ENCODE measurements at places on chromosomes 1 and 21.

DNA sequence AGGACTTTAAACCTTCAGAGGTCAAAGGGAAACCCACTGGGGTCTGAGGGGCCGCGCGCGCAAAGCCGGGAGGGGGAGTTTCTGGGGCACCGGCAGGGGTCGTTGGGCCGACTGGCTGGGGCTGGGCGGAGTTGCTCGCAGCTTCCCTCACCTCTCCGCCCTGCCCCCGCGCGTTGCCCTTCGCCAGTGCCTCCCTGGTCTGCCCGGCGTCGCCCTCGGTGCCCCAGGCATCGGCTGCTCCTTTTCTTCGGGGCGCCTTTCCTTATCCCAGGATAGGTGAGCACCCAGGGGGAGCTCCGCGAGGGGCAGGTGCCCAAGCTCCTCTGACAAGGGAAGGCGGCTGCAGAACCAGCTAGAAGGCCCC, 390 bp upstream of the NGF start:
- no peak for DNase-seq

GRCh38 chr1:232853994-232854797, 49.0 kb downstream of the MAP10 start:
- no peak for DNase-seq

DNA sequence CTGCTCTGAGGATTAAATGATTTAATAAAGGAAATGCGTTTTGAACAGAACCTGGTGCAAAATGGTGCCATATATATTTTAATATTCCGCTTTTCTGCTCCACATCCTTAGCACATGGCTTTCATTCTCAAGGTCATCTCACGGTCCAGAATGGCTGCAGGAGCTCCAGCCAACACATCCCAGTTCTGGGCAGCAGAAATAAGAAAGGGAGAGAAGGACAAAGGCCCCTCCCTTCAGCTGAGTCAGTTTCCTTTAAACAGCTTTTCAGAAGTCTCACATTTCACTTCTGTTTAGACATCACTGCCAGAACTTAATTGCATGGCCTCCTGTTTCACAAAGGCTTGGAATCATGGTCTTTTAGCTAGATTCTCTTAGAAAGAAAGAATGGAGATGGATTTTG, 75.2 kb upstream of the LRRN2 start:
- no peak for DNase-seq

DNA sequence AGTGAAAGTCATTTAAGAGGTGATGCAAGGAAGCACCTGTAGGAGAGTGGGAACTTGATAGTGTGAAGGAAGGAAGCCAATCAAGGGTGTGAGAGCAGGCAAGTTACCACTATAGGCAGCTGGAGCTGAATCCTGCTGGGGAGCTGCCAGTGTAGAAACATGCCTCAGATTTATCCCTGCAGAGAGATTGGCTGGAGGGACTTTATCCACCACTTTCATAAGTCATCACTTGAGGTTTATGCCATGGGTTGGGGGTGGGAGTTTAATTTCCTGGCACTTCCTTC, 443.6 kb downstream of the PLPP3 start:
- DNase-seq = no peak

DNA sequence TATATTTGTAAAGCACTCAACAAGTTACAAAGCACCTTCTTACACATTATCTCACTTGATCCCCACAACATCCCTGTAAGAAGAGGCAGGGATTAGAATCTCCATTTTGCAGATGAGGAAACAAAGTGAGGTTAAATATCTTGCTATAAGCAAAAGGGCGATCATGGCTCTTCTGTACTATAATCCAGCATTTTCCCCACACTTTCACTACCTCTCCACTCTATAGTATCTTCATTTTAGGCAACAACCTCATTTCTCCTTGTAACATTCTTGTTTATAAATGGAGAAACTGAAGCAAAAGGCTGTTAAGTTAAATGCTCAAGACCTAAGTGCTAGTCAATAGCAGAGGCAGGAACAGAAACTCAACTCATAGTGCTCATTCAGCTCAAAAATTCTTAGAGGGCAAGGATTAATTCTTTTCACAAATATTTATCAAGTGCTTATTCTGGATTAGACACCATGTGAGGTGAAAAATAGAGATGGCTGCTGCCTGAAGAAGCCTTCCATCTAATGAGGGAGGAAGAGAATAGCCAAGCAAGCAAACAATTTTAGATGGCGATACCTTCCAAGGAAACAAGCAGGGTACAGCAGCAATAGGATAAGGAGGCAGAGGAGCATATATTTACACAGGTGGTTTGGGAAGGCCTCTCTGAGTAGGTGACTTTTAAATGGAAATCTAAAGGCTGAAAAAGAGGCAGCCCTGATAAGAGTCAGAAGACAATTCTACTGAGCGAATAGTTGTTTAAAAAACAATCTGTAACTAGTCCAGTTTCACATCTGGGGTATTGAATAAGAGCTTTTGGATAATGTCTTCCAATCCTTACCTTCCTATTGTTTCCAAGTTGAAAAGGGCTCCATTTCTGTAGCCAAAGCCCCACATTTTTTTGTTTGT, 3.5 kb downstream of the ERRFI1 start:
- no peak for DNase-seq

- no peak for DNase-seq
These were observed 28.8 kb upstream of the SLC19A1 start for GRCh38 chr21:45570826-45571601.

DNA sequence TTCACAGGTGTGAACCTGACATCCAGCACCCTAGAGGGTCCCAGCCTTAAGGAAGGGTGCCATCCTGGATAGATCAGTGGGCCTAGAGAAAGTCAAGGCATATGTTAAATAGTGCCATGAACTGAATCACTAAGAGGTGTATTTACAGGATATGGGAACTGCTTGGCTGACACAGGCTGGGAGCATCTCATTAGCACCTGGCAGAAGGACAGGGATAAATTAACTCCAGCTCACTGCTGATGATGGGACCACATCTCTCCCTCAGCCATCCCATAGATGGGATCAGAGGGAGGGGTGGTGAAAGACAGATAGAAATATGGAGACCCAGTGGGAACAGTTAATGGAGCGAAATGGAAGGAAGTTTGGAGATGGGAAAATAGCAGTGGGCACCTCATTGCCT, 122.0 kb downstream of the IGSF21 start:
- no peak for DNase-seq

GRCh38 chr1:147723691-147724323, 36.6 kb downstream of the GJA5 start:
- no peak for DNase-seq

- DNase-seq = no peak
These were observed 25.6 kb downstream of the PHACTR4 start for GRCh38 chr1:28395181-28395580.

DNA sequence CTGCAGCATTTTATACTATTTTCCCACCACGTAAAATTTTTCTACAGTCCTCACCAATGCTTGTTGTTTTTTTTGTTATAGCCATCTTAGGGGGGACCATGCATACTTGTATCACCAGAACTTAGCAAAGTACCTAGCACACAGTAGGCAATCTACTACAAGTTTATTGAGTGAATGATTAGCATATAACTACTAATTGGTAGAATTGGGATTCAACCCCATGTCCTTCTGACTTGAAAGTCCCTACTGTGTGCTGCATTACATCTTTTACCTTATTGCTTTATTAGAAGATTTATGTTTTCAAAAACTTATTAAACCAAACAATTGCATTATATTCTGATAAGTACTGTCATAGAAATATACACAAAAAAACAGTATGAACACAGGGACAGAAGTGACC, 92.1 kb downstream of the CEP350 start:
- no peak for DNase-seq

GRCh38 chr1:14930247-14930965, 223.1 kb upstream of the TMEM51 start:
- no peak for DNase-seq

- no peak for DNase-seq
These were observed 7.6 kb downstream of the ARHGEF10L start for GRCh38 chr1:17546946-17547670.

DNA sequence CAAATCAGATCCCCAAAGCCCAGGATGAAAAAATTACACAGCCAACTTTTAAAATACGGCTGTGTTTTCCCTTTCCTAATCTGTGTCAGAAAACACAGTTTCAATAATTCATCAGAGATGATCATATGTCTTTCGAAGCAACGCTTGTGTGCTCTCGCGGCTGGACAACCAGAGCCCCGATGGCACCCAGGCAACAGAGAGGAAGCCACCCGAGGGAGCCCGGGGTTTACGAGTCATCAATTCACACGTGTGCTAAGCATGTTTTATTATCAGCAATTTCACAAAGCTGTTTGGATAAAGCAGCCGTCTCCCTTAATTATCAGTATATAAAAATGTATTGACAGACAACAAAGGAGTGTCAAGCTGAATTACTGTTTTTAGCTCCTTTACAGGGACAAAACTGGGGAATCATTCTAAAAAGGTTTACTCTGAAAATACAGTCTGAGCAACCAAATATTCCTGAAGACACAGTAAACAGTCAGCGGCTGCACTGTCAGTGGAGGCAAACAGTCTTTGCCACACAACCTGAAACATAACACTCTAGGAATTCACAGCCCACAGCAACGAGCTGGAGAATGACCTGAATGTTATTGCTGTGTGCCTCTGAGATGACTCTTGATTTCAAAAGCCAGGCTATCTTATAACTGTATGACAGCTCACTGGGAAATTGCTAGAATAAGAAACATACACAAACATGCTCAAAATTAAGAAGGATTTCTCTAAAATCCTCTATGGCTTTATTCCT, 201.0 kb downstream of the SIPA1L2 start:
- DNase-seq = no peak

- DNase-seq = no peak
These were observed 16.3 kb upstream of the TENT5C start for GRCh38 chr1:117589544-117589943.

DNA sequence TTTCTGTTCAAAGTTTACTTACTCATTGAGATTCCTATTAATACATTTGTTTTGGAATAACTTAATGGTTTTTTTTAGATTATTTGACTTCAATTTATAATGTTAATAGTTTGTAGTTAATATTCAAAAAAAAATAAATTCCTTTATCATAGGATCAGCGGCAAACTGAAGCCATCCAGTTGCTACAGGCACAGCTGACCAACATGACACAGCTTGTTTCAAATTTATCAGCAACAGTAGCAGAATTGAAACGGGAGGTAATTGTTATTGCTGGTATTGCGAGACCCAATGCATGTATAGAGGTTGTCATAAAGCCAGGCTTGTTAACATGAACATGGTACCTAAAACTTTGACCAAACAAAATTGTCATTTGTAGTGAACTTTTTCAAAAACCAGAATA, 59.0 kb upstream of the FASLG start:
- no peak for DNase-seq

DNA sequence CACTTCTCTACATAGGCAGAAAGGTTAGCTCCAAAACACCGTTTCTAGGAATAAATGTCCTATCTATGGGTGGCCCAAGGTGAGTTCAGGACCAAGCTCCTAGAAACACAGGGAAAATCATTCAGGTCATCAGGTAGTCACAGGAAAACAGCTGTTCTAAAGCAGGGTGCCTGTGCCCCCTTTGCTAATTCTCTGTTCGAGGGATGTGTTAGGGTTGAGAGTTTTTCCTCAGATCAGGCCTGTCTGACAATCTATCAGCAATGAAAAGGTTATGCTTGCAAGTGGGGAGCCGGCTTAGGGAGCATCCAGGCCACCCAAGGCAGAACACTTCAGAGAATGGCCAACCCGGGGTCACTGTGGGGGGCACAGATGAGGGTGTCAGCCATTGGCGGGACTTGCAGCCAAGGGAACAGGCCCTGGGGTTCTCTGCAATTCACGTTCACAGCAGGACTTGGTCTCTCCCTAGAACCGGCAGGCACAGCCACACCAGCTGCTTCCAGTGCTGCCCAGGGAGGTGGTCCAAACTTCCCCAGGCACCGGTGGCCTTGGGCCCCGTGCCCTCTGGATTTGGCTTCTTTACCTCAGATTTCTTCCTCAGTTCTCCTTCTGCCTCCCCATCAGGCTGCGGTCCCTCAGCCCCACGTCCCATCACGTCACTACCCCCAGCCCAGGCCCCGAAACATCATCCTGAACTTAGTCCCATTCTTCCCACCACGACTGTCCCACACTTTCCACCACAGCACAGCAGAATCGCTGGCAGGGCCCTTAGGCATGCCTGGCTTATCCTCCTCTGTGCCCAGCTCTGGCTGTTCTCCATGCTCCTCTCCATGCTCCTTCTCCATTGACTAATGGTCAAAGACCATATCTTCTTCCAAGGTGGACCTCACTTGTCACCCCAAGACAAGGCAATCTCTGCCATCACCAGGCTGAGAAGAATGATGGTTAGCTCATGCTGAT, 11.0 kb downstream of the CD2 start:
- no peak for DNase-seq

DNA sequence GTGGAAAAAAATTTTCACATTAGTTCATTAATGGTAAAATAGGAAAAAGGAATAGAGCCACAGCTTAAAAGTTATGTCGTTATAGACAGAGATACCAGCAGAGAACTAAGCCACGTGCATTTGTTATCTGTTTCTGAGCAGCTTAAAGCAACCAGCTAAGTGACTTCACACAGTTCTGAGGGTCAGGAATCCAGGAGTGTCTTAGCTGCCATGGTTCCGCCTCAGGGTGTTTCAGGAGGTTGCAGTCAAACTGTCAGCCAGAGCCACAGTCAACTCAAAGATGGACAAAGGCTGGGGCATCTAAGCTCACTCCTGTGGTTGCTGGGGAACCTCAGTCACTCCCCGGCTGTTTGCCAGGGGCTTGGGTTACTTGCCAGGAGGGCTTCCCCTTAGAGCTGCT, 515.8 kb downstream of the SMYD3 start:
- DNase-seq = peak; percentile 11

DNA sequence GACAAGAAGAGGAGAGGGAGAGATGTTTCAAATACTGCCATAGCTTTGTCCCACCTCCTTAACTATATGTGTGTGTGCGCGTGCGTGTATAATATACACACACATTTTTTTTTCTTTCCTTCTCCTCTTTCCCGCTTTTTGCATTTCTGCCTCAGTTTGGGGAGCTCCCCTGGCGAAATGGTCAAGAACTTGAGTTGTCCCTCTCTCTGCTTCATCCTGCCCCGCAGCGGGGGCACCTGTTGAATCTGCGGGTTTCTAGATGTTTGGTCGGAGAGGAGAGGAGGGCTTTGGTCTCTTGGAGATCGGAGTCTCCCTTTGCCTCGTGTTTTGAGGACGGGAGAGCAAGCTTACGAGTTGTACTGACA, 504 bp downstream of the SCCPDH start:
- peak; percentile 13 for DNase-seq

GRCh38 chr1:48677306-48678287, 99.1 kb downstream of the BEND5 start:
- DNase-seq = peak; percentile 76

DNA sequence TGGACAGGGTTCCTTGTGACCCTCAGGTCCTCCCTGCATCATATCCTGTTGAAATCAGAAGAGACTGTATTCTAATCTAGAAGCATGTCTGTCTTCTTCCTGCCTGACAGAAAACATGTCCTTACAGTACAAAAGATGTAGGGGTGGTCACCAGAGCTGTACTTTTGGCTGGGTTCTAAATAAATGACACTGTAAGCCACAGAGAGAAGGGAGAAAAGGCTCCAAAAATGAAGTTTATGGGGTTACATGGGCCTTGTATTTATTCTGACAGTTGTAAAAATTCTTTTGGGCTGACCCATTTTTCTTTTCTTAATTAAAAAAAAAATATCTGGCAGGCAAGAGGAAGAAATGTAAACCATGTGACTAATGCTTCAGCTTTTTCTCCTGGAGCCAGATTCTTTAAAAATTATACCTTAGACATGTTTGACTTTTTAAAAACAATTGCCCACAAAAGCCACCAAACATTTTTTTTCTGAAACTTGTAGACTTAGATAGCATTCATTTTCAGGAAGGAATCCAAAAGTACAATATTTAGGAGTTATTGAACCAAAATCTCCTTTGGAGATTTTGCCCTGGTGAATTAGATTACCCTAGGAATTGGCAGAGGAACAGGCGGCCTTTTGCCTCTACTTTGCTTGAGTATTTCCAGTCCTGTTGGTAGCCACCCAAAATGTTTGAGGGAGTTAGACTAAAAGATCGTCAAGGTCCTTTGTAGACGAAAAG, 17.1 kb downstream of the RGL1 start:
- DNase-seq = no peak

Data from dorsolateral prefrontal cortex (tissue), 122 donors.